ENCODE measurements at places on chromosomes 11 and 22.
A peak's percentile ranks its signal among the peaks of the same experiment; 100 is the strongest.

GRCh38 chr11:71179877-71180605 lies 72.3 kb downstream of the SHANK2 start:
- DNase-seq: no peak

DNA sequence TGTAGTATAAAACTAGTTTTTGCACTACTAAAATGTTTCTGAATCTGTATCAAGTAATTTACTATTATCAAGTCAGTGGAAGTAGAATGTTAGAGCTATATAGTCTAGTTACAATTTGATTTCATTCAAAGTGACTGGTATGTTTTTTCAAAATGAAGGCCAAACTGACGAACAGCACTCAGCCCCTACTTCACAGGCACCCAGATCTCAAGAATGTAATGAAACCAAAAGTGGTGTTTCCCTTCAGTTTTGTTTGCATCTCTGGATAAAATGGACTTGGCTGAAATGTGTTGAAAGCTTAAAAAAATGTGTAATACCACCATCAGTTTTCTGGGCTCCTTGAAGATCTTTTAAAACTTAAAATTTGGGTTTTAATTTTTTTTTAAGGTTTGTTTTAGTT lies 46.4 kb downstream of the QSER1 start:
- DNase-seq: no peak

DNA sequence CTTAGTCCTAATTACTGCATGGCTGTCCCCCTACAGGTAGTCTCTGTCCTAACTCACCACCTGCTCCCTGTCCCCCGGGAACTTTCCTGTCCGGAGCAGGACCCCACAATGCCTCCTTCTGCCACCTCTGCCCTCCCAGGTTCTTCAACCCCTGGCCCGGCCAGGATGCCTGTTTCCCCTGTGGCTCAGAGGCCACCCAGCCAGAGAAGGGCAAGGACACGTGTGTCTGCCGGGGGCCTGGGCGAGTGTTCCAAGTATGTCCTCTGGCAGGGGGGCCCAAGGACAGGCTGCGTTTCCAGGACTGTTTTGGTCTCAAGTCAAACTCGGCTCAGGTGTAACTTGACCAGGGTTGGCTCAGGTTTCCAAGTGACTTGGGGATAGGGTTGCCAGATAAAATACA lies 63.8 kb downstream of the BTG4 start:
- DNase-seq: no peak

DNA sequence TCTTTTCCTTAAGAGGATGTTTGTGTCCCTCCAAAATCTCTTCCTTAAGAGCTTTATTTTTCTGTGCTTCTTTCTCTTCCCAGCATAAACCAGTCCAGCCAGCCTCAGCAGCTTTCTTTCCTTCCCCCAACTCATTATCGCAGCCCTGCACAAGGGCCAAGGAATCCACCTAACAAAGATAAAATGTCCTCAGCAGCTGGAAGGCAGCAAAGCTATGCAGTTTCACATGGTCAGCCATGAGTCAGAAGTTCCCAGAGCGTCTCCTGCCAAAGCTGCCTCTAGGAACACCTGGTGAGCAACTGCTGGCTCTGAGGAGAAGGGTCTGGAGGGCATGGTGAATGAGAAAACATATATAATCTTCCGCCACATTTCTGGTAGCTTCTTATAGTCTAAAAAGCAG lies 45.3 kb upstream of the HMGXB4 start:
- no peak for DNase-seq

DNA sequence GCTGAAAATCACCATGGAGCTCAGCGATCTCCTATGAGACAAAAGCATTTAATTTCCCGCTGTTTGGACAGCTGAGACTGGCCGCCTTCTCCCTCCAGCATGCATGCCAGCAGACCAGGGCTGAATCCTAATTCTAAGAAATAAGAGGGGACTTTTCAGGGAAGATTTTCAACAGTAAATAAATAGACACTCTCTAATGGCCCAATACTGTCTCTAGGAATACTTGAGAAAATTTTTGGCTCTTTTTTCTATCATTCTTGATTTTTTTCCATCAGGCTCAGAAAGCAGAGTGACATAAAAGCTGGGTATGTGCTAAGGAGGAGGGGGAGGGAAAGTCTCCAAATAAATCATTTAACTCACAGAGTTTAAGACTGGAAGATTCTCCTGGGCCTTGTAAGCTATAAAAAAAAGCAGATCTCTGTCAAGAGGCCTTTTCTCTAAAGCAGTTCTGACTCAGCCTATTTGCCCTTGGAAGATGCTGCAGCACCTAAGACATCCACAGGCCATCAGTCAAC lies 17.6 kb upstream of the SPON1 start:
- DNase-seq: no peak

DNA sequence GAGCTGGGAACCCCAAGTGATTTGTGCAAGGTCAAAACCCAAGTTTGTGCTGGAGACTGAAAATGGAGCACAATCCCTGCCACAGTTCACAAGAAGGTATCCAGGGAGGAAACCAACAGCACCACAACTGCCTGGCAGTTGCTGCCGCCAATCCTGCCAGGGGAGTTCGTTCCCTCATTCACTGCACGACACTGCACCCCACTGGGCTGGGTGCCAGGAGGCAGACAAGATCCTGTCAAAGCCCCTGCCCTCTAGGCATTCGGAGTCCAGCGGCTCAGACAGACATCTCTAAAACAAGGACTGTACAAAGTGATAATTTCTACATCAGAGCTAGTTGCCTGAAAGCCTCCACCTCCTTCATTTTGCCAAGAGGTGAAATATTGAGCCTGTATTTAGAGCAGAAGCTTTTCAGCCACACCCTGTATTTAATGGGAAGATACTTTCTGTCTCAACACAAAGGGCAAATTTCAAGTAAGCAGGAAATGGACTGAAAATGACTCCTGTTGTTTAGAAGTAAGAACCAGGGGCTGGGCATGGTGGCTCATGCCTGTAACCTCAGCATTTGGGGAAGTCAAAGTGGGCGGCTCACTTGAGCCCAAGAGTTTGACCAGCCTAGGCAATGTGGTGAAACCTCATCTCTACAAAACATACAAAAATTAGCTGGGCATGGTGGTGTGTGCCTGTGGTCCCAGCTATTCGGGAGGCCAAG lies 277.4 kb upstream of the NARS2 start:
- DNase-seq: no peak

DNA sequence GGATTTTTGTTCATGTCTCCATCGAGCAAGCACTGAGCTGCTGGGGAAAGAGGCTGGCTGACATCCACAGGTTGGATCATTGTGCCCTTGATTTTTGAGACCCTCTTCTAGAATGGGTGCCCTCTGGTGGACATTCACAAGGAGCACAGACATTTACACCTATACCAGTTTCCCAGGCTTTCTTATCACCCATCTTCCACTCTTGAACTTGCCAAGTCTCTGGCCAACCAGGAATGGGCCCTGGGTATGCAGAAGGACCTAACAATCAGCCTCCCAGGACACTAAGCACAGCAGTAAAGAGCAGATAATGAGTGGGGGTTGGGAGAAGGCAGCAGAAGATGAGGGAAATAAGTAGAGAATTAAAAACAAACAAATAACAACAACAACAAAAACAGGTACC lies 5.7 kb upstream of the INTS4 start:
- DNase-seq: peak; percentile 95

- DNase-seq: no peak
Measured at GRCh38 chr22:40220316-40221054, 42.8 kb downstream of the TNRC6B start.

- no peak for DNase-seq
Measured at GRCh38 chr11:60970890-60971289, 590 bp upstream of the CD6 start.

- no peak for DNase-seq
Measured at GRCh38 chr11:100525635-100526034, 161.5 kb upstream of the ARHGAP42 start.

GRCh38 chr11:36763187-36763586 lies 165.2 kb upstream of the RAG2 start:
- DNase-seq: no peak

GRCh38 chr11:26937386-26937785 lies 56.5 kb upstream of the FIBIN start:
- no peak for DNase-seq

GRCh38 chr11:99548264-99548663 lies 527.5 kb downstream of the CNTN5 start:
- no peak for DNase-seq

DNA sequence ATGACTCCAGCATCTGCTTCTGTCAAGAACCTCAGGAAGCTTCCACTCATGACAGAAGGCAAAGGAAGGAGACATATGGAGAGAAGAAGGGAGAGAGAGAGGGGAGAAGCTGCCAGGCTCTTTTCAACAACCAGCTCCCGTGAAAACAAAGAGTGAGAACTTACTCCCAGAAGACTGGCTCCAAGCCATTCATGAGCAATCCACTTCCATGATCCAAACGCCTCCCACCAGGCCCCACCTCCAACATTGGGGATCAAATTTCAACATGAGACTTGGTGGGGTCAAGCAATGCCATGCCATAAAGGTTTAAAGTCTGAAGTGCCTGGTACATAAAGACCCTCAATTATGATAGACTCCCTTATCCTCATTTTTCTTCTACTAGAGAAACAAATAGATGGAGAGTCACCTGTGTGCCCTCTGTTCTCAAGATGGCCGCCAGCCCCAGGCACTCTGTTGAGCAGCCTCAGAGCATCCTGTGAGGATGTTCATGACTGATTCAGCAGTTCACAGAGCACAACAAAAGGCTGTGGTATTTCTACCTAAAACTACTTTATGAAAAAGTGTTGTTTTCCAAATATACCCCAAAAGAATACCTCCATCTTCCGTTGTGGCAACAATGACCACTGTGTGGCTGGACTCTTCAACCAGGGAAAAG lies 69.0 kb upstream of the CRTAM start:
- no peak for DNase-seq

DNA sequence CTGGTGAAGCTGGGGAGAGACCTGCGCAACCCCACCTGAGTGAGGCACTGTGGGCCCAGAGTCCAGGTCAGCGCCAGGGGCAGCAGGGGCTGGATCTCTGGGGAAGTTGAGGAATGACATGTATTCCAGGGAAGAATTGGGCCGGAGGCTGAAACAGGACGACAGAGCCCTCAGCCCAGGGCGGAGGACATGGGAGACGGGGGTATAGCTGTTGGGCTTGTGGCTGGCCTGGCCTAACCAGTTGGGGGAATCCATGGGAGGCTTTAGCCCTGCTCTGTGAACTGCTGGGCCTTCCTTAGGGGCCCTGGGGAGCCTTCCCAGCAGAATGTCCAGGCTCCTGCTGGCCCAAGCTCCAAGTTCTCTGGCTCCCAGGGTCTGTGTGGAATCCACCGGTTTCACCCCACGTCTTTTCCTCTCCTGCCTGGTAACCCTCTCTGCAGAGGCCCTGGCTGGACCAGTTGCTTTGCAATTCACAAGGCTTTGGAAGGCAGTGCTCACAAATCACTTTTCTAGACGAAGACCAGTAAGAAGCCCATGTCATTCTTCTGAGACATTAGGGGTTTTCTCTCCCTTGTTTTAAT lies 50.4 kb upstream of the KCNQ1OT1 start:
- no peak for DNase-seq

DNA sequence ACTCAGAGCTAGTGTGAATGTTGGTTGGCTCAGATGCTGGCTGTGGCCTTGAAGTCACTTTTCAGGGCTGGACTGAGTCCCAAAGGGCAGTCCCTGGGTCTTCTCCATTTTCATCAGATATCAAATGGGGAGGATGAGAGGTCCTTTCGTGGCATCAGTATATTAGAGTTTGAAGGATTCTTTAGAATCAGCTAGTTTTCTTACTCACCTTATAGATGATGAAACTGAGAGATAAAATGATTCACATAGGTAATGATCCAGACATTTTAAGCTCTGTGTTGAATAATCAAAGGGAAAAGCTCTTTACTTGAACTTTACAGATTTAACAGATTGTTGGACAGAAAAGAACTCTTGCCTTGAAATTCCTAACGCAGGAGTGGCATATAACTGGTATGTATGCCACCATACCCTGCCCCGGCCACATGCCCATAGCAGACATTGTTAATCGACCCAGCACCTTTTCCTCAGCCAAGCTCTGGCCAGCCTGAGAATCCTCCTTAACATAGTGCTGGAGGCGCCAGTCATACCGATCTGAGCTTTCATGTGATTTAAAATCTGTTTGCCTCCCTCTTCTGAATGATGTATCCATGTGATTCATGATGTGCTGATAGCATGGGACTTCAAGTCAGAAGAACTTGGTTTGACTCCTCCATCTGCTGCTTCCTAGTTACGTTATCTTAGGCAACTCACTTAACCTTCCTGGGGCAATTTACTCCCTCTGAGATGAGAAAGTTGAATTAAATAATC lies 60.0 kb downstream of the BARX2 start:
- DNase-seq: no peak

GRCh38 chr22:39530692-39531331 lies 1.7 kb downstream of the RPS19BP1 start:
- no peak for DNase-seq

GRCh38 chr11:38304926-38305325 lies 1706.9 kb upstream of the RAG2 start:
- DNase-seq: no peak

- DNase-seq: no peak
Measured at GRCh38 chr11:74011360-74012073, 2.6 kb upstream of the UCP3 start.

DNA sequence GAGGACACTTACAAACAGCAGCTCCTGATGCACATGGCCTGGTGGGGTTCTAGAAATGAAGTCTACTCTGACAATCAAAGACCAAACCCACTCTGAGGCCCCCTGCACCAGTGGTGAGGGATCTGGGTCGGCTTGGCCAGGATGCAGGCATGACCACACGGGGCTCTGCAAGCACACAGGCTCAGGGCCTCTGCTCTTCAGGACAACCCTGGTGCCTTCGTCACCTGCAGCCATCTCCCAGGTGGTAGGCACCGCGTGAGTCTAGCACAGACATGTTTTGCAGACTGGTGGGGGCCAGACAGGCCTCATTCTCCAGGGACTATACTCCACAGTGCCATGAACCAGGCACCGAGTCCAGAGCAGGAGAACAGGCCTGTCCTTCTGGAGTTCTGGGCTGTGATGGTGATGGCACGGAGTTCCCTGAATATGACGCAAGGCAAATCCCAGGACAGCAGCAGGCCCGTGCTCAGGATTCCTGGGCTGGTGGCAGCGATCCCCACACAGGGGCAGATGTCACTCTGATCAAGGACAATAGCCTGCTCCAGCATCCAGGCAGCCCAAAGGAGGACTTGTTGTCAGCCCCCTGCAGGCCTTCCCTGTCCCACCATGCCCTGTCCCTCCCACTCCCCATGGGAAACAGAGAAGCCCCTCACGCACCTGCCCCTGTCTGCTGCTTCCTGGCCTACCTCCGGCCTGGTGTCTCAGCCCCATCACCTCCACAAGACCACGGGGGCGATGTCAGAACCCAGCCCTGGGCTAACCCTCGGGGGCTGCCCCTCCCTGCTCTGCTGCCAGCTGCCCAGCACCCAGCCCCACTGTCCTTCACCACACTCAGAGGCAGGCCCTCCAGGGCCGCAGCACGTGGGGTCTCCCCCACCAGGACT lies 36.1 kb downstream of the GNB1L start:
- no peak for DNase-seq

GRCh38 chr11:117807482-117808327 lies 10.7 kb upstream of the DSCAML1 start:
- peak; percentile 69 for DNase-seq

- DNase-seq: no peak
Measured at GRCh38 chr22:50621356-50621880, 6.5 kb downstream of the ARSA start.

GRCh38 chr22:36934418-36935312 lies 21.2 kb downstream of the CSF2RB start:
- no peak for DNase-seq

- DNase-seq: no peak
Measured at GRCh38 chr11:56700242-56700913, 1.5 kb downstream of the OR9G1 start.

GRCh38 chr11:13376838-13377237 lies 86.2 kb downstream of the BTBD10 start:
- DNase-seq: peak; percentile 32

GRCh38 chr11:64793271-64794160 lies 9.5 kb downstream of the MAP4K2 start:
- no peak for DNase-seq

Measured in NCI-H1092 treated with DMSO at 0.1 percent for 48 hours (cell line).